Osteoblast (primary cell): ENCODE measurements at places on chromosomes 3 and 15.

DNA sequence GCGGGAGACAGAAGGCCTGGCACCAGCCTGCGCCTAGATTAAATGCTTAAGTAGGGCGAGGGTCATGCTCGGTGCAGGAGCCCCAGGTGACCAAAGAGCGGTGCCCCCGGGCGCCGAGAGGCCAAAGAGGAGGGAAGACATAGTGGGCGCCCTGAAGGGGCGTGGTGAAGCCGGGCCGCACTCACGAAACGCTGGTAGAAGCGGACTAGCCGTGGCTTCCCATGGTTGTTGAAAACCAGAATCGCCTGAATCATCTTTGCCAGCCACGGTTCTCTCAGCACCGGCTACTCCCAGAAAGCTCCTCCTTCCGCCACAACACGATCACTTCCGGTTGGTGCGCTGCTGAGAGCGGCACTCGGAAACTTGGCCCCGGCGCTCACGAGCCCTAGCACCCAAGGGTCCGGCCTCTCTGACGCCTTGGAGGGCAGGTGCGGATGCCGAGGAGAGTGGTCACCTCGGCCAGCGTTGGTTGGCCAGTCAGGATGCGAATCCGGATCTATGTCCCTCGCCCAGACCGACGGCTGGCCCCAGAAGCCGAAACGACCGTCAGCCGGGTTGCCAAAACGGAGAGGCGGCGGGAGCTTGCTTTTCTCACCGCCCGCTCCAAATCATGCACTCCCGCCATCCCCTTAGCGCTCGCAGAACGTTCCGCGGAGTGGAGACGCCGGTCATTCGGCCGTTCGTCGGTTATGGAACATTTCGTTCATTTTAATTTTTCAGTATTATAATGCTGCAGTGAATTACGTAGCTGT lies at the start of gene AP3S2:
TSS of gene AP3S2 (minus strand) at position 299 of the 752 bp plus-strand sequence. CDS start at position 254, 45 bp downstream.
- peak; percentile 93 for DNase-seq

DNA sequence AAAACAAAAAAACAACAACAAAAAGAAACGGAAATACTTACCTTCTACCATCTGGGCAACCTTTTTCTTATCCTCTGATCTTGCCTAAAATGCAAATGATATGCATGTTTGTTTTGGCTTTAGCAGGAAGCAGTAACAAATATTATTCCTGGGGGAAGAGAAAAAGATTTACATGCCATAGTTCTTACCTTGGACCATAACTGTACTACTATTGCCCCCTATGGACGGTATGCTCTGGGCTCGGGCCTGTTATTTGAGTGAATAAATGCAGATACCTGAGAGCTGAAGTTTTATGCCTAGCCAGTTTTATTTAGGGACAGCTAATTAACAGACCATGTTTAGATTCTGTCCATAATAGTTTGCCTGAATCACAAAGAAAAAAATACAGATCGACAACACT lies 12.6 kb upstream of the STARD5 start:
- DNase-seq = no peak

DNA sequence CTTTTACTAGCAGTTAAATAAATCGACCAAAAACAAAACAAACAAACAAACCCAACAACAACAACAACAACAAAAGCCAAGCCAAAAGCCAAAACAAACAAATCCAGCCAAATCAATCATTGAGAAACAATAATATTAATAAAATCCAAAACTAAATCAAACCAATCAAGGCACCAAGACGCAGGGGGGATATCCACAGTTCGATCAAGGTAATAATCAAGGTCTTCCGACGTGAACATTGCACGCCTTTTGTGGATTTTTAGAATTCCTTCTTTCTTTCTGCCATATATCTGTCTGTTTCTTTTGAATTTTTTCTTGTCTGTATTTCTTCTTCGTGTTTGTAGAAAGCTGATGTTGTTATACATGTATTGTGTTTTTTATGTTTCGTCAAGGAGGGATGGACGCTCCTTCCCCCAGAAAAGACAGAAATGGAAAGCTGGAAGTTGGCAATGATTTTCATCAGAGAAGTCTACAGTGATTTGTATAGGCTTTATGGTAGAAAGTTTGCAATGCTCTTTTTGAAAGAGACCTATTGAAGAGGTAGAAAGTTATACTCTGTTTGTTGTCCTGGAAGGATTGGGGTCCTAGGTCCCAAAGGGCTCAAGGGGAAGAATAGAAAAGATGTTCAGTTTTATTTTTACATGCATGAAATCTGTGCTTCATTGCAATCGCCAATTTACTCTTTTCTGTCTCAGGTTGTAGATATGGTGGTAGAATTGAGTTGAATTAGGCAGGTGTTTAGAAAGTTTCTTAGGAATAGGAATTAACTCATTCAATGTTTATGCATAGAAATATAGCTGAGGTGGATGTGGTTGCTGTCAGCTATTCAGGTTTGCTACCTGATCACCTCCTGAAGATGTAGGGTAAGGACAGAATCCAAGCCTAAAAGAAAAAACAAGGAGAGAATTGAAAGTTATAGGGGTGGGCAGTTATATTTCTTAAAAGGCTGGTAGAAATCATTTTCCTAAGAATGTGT lies 1.2 kb downstream of the ARPP21 start:
- DNase-seq = no peak

DNA sequence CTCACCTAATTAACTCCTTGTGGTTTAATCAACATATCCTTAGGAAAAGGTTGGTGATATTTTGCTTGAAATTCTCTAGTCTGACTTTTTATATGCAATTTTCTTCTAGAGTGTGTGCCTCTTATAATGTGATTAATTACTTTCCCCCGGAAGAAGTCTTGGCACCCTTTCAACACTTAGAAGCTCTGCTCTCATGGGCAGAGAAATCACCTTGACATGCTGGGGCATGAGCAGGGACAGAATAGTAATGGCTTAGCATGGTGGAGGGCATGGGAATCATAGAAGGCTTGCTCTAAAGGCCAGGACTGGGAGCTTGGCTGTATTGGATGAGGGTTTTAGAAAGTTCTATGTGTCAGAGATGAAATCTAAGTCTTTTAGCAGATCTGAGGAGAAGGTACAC lies 293.5 kb downstream of the AGBL1 start:
- DNase-seq = no peak

DNA sequence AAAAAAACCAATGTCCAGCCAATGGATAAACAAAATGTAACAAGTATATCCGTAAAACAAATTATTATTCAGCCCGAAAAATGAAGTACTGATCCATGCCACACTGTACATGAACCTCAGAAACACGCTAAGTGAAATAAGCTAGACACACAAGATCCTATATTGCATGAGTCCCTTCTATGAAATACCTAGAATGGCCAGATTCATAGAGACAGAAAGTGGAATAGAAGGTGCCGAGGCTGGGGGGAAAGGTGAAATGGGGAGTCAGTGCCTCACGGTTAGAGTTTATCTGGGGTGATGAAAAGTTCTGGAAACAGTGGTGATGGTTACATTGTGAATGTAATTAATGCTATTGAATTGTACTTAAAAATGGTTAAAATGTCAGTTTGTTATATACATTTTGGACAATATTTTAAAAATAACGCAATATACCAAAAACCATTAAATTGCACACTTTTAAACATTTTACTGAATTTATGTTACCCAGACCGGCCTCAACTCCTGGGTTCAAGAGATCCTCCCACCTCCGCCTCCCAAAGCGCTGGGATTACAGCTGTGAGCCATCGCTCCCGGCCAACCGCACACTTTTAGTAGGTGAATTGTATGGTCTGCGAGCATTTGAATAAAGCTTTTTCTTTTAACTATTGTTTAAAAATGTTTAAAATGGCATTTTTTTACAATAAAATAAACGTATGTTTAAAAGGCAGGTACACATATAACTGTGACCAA lies 2.1 kb downstream of the RNF168 start:
- no peak for DNase-seq

DNA sequence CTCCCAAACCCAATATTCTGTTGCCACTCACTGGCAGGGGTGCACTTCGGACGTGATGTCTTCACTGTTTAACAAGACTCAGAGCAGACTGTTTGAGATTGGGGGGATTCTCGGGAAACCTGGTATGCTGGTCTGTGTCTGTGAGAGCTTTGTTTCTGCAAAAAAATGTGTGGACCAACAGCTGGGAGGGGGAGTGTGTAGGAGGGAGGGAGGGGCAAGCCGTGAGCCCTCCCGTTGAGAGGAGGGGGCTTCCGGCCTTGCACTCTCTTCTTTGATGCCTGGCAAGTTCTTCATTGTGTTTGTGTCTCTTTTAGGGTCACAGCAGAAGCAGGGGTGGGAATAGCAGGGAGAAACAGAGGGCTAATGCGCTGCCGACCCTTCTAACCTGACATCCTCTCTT lies 74.9 kb upstream of the NDN start:
- no peak for DNase-seq

GRCh38 chr3:101081999-101082398 lies 88.8 kb upstream of the ABI3BP start:
- DNase-seq = no peak

- no peak for DNase-seq
Measured at GRCh38 chr15:44706946-44707636, 4.0 kb downstream of the PATL2 start.

DNA sequence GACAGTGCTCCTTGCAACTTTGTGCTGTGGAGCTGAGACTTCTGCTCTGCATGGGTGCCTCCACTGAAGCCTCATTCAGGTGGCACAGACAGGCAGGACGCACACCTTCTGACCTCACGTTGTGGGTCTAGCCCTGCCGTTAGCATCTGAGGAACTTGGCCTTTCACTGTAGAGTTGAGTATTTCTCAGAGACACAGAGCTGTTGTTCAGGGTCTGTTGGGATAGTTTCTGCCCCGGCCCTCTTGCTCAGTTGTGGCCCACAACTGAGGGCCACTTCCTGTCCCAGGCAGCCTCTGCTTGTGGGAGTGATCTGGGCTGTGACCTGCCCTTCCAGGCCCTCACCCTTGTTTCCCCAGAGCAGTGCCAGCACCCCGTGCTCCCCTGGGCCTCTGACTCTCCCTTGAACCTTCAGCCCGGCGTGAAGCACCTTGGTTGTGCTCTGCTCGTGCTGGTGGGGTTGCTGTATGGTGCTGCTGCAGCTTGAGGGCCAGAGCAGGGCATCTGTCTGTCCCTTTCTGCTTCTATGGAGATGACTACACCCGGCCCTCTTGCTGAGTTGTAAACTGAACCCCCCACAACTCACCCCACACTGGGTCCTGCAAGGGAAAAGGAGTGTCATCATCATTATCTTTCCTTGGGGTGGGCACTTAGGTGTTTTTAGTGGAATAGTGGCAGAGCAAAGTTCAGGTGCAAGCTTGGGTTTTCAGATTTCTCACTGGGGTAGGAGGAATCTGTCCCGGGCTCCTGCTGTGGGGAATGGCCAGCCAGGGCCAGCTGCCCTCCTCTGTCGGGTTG lies 11.7 kb downstream of the BAHD1 start:
- no peak for DNase-seq

DNA sequence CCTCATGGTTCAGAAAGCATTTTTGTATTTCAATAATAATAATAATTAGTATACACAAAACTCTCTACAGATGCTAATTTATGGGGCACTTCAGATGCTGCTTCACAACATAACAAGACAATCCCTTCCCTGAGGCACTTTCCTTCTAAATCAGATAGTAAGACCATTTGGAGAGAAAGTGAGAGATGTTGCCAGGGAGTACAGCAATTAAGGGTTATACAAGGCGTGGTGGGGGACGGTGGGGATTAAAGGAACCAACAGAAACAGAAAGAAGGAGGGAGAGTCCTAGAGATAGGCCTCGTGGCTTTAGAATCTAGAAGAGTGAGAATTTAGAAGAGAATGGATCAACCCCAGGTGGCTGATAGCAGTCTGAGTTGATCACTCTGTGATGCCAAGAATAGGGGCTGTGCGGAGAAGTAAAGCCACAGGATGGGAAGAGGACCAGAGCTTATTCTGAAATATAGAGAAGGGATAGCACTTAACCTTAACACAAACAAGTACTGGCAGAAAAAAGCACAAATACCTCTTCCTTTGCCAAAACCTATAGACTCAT lies 76.9 kb downstream of the ETFA start:
- DNase-seq = no peak

DNA sequence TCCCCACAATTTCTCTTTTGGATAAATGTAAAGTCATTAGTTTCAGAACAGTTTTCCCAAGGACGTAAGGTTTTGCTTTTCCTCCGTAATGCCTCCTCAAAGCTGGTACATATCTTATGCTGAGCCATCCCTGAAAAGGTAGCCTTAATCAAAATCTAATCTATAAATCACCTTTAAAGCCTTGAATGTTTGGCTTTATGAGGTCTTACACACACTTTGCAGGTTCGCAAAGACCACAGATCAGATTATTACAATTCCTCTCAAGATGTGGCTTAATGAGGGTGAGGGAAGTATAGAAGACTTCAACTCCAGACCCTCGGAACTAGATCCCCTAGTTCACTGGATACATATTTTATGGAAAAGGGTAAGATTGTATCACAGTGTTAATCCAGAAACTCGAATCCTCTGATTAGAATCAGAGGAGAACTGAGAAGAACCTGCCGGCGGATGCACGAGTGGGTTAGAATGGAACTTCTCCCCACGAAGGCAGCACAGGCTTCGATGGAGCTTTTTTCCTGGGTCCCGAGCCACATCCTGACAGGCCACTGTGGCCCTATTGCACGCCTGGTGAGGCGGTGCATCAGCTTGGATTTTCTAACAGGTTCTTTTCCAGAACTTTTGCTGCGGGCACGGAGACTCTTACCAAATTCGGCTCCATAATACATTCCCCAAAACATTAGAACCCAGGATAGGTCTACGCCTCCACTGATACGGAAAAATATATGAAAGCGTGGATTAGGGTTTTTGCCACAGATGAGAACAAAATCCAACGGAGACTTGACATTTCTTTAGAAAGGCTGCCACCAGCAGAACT lies 1.2 kb downstream of the CTXND1 start:
- DNase-seq = peak; percentile 66

DNA sequence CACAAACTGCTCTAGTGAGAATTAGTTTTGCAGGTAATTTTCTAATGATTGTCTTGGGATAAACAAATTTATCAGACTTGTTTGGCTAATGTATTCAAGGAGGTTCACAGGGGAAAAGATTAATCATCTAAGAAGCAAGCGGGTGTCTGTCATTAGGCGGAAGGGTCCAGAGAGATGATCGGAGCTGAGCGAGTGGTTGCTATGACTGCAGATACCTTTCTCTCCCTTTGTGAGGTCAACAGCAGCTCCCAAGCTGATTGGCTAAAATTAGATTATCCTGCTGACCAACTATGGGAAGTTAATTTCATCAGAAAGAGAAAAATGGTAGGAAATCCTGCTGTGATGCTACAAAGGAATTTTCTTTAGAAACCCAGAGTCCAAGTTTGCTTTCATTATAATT lies 276.0 kb downstream of the SOX2 start:
- no peak for DNase-seq

GRCh38 chr3:106399761-106400160 lies 530.9 kb upstream of the CBLB start:
- no peak for DNase-seq

DNA sequence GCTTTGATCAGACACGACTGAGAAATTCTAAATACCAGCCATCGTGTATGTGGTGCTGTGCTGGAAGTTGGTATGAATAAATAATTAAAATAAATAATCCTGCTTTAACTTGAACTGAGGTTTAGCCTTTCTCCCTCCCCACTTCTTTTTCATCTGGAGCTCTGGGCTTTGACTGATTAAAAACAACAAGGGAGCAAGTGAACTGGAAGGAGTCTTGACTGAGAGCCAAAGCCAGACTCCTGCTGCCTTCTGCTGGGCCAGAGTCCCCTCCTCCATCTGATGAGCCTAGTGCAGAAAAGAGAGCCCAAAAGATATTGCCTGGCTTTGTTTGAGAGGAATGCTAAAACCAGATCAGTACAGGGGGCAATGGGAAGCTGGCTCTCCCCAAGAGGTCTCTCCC lies 96.0 kb downstream of the CCNL1 start:
- no peak for DNase-seq
